SW480 (cell line): ENCODE measurements at places on chromosomes 13 and 19.

DNA sequence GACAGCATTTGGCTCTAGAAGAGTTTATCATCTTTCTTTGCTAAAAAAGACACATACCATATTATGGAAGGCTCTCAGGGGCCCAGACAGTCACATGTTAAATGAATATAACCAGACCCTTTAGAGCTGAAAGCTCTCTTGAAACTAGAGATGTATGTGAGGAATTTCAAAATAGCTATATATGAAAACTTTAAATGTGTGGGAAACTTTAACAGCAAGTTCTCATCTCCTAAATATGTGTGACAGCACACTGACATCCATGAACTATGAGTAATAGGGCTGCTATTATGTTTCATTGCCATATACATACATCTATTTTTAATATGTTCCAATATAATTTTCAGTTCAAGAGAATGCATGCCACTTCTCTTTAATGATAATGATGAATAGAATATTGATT lies 509.5 kb downstream of the GPC6 start:
- no peak for DNase-seq

GRCh38 chr13:63972328-63972727 lies 2556.7 kb upstream of the PCDH20 start:
- DNase-seq: no peak

GRCh38 chr13:100883453-100883852 lies 208.9 kb upstream of the TMTC4 start:
- DNase-seq: no peak

GRCh38 chr19:35142606-35143230 lies 337 bp upstream of the FXYD7 start:
- no peak for DNase-seq
